ENCODE measurements at places on chromosomes 3 and 15.

GRCh38 chr3:149717391-149718056 is 34.8 kb downstream of the COMMD2 start:
- DNase-seq = peak; percentile 77

- DNase-seq = no peak
Measured at GRCh38 chr3:78990156-78990555, 777.6 kb downstream of the ROBO1 start.

GRCh38 chr15:101625184-101625583 is 27.0 kb downstream of the TM2D3 start:
- DNase-seq = no peak

GRCh38 chr3:89697321-89697916 is 590.0 kb downstream of the EPHA3 start:
- no peak for DNase-seq

DNA sequence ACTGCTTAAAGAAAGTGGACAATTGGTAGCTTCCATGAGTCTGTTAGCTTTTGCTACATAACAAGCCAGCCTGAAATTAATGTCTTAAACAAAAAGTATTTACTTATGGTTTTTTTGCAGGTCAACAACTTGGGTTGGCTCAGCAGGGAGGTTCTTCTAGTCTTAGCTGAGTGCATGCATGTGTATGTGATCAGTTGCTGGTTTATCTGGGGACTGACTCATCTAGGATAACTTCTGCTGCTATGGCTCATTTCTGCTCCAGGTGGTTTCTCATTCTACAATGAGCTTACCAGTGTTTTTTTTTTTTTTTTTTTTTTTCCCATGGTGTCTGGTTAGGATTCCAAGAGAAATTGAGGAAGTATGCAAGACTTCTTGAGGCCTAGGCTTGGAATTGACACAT is 244.7 kb downstream of the NSUN3 start:
- DNase-seq = no peak

- no peak for DNase-seq
Measured at GRCh38 chr3:183244981-183245476, 8.0 kb upstream of the B3GNT5 start.

DNA sequence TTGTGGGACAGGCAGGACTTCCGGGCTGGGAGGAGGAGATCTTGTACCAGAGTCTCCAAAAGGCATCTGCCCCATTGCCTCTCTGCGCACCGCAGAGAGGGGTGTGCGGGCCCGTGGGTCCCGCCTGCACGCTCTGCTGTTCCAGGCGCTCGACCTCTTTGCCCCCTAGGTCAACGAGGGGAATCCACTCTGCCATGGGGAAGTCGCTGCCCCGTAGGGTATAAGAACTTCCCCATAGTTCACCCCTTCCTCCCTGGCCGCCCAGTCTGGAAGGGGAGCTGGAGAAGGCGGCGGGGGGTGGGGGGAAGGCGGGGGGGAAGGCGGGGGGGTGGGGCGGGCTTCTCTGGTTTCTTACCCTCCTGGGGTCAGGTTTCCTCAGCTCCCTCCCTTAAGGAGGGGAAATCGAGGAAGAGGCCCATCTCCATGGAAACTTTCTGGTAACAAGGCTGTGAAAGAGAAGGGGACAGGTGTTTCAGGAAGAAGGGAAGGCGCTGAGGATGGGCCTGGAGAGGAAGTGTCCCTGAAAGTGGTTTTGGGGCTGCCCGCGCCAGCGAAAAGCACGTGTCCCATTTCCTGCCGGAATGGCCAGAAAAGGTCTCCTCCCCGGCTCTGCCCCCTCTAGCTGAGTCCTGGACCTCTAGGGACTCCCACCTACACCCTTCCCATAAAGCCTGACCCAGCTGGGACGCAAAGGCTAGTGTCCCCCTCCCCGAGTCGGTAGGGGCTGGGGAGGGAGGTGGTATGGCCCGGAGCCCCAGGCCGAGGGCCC is 27.5 kb downstream of the NR1I2 start:
- no peak for DNase-seq

DNA sequence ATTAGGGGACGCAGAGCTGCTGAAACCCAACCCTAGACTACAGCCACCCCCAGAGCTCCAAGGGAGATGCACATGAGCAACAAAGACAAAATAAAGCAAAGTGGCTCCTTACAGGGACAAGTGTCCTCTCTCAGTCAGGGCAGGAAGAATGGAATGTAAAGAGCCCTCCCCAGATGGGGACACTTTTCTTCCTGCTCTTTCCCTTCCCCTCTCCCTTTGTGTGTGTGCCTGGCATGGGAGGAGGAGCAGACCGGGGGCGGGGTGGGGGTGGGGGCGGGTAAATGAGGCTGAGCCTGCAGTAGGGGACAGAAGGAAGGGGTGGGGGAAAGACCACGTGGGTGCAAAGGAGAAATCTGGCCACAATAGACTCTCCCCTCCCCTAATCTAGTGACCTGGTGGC is 37.4 kb downstream of the ACAA1 start:
- DNase-seq = peak; percentile 44

DNA sequence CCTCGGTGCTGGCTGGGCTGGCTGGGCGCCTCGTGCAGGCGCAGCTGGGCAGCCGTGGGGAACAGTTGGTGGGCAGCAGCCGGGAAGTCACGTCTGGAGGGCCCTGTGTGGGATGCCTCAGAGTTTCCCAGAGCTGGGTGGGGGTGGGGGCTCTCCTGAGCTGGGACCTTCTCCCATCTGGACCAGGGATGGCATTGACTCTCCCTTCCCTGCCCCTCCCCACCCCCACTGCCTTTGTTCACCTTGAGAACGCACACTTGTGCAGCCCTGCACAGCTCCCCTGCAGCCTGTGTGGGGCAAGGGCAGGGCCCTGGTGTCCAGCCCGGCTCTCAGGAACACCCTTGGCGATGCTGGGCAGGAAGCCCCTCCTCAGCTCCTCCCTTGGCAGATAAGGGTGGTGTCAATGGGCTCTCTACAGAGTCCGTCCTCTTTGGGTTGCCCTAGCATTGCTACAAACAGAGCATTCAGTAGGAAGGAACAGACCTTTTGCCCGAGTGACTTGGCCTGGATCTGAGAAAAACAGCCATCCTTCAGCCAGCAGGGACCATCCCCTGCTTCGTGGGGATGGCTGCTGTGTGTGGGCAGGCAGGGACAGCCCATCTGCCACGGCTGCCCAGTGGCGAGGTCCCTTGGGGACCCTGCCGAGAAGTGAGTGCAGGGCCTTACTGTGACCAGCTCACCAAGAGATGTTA is 25.5 kb upstream of the KLF13 start:
- peak; percentile 97 for DNase-seq

All from NCI-H524 (cell line).